CD4-positive, alpha-beta T cell treated with Interleukin-15 for 1 hour (primary cell): ENCODE measurements at places on chromosomes 2 and 18.

- DNase-seq: no peak
These were observed 564.9 kb upstream of the FSHR start for GRCh38 chr2:49719241-49719640.

DNA sequence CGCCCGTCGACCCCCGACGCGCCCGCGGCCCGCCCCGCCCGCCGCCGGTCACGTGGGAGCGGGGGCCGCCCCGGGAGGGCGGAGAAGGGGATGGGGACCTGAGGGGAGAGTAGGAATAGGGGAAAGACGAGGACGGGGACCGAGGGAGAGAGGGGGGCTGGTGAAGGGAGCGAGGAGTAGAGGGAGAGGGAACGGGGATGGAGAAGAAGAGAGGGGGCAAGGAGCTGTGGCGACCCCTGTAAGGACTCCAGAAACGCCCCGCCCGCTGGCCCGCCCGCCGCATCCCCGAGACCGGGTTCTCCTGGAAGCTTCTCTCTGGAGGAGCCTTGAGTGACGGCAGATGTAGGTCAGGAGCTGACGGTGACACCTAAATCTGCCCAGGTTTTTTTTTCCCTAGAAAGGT lies 615 bp downstream of the ADNP2 start:
- no peak for DNase-seq

- DNase-seq: no peak
These were observed 663.9 kb upstream of the CHAC2 start for GRCh38 chr2:53103679-53104078.

GRCh38 chr18:10965119-10965518 lies 184.2 kb downstream of the PIEZO2 start:
- no peak for DNase-seq

DNA sequence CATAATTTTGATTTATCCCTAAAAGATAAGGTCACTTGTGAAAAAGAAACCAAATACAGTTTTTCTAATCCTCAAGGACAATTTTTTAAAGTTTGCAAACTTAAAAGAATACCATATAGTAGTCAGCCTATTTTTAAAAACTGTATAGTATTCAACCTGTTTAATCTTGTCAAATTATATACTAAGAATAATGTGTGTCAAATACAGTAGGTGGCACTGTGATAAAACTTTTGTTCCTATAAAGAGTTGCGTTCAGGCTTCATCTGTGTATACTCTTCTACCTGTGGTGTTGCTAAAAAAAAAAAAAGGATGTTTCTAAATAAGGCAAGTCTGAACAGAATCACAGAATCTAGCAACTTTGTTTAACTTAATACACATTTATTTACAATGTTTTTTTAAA lies 68.6 kb downstream of the CCDC138 start:
- no peak for DNase-seq

DNA sequence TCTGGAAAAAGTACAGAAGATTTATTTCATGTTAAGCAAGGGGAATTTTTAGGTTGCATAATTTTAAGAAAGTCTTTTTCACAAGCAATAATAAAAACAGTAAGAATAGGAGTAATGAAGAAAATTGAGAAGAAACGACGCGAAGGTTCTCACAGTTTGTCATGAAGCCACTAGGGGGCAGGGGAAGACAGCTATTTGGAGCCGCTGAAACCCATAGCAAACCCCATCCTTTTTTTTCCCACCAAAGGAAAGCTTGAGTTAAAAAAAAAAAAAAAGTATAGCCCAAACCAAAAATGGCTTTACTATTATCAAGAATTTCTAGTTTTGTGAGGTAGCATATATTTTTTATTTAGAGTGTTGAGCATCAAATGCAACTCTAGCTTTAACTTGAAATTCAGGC lies 300.9 kb downstream of the PHLPP1 start:
- DNase-seq: peak; percentile 38

- DNase-seq: no peak
These were observed 816.8 kb downstream of the TRIB2 start for GRCh38 chr2:13533524-13533922.

DNA sequence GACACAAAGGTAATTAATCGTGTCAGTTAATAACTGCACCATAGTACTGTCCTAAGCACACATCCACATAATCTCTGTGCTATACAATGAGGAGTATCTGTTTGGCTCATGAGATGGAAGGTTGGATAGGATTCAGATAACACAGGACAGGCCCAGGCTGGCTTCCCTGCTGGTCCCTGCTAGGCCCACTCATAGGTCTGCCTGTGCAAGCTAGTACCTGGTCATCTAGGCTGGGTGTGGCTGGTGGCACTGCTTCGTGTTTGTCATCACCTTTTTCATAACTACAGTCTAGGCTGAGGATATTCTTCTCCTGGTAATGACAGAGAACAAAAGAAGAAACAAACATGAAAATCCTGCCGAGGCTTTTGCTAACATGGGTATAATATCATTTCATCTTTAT lies 392.8 kb downstream of the TRIB2 start:
- DNase-seq: no peak

GRCh38 chr2:177520324-177520723 lies 127.8 kb downstream of the AGPS start:
- DNase-seq: no peak

DNA sequence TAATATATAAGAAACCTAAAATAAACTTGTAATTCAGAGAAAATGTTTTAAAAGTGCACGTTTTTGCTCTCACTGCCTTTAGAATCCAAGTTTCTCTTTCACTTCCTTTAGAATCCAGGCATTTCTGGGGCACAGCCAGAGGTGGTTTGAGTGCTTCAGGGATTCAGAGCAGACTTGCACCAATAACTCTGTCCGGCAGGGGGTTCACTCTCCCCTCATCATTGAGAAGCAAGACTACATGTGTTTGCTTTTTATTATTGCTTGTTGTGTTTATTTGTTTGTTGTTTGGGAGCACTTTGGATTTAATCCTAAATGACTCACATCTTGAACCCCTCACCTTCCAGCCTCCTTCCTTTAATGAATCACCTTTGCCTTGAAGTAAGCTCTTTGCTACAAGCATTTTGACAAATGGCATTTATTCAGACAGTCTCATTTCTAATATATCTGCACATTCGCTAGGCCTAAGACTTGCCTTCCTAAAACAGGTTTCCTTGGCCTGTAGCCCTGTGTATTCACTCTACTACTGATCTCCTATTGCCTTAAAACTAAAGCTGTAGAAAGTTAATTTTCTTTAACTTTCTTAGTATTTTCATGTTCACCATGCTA lies 233.5 kb upstream of the ATP5MC3 start:
- DNase-seq: no peak

DNA sequence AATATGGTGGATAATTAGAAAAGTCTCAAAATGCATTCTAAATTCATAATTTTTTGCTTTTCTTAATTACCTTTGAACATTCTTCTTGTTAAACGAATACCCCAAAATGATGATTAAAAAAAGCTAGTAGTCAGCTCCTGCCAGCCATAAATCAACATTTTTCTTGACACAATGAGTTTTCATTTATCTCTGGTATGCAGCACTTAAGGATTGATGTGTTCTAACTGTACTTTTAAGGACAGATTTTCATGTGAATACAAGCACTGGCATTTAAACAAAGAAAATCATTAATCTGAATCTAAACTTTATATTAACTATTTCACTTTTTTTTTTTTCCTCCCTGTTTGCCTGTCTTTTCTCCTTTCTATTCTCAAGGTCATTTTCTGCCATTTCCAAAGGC lies 976.8 kb downstream of the TMEM182 start:
- no peak for DNase-seq

DNA sequence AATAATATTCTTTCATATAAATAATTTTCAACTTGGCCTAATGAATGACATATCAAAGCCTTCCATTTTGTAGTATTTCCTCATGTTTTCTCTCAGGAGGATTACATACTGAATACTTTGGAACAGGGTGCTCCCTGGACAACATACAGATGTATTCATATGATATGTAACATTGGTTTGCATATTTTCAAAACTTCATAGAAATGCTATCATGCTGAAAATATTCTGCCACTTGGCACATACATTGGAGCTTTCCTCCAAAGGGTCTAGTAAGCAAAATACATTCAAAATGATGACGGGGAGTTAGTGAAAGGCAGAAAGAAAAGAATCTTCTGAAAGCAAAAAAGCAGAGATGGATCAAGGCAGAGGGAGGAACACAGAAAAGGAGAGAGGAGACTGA lies 38.1 kb upstream of the RTN4 start:
- no peak for DNase-seq

DNA sequence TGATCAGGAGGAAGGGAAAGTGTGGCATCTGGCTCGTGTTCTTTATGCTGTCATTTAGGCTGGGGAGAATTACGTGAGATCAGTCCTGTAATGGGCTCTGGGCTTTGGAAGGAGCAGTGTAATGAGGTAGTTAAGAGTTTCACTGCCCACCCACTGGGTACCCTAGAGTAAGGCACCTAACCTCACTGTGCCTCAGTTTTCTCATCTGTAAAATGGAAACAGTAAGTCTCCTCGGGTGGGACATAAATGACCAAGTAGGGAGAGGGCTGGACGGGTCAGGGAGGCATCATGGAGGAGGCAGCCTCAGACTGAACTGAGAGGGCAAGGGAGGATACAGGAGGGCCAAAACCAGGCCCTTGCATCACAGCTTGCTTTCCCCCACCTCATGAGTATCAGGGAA lies 97.3 kb upstream of the MCFD2 start:
- no peak for DNase-seq

GRCh38 chr2:157076526-157077161 lies 180.9 kb upstream of the GALNT5 start:
- DNase-seq: no peak

GRCh38 chr2:67159929-67160328 lies 237.2 kb upstream of the ETAA1 start:
- DNase-seq: no peak

DNA sequence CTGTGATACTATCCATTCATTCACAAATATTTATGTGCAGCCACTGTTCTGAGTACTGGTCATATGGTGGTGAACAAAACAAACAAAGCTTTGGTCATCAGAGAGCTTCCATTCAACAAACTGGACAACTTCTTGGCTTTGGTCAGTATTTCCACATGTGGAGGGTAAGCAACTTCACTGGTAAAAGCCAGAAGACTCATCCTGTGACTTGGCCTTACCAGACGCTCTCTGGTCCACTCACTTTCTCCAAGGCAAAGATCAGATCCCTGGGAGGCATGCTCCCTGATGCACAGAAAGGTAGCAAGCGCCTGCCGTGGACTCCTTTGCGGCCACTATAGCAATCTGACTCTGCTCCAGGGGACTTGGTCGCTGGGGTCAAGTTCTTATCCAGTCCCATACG lies 179.5 kb downstream of the EN1 start:
- DNase-seq: no peak

DNA sequence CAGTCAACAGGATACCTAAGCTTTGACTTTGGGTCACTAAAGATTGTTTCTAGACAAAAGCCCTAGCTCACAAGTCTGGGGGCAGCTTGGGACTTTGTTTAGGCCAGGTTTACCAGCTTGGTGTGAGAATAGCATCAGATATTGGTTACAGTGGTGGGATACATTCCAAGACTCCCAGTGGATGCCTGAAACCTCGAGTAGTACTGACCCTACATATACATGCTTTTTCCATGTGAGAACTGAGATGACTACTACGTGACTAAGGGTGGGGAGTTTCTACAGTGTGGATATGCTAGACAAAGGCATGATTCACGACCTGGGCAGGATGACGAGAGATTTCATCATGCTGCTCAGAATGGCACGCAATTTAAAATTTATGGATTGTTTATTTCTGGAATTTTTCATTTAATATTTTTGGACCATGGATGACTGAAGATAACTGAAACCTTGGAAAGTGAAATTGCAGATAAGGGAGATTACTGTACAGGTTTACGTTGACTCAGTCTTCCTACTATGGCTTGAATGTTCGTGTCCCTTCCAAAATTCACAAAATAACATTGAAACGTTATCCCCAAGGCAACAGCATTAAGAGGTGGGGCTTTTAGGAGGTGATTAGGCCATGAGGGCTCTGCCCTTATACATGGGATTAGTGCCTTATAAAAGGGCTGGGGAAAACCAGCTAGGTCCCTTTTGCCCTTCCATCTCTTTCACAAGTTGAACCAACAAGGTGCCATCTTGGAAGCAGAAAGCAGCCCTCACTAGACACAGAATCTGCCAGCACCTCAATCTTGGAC lies 50.2 kb upstream of the CTAGE1 start:
- DNase-seq: no peak

GRCh38 chr2:64112016-64112415 lies 32.2 kb downstream of the PELI1 start:
- no peak for DNase-seq

DNA sequence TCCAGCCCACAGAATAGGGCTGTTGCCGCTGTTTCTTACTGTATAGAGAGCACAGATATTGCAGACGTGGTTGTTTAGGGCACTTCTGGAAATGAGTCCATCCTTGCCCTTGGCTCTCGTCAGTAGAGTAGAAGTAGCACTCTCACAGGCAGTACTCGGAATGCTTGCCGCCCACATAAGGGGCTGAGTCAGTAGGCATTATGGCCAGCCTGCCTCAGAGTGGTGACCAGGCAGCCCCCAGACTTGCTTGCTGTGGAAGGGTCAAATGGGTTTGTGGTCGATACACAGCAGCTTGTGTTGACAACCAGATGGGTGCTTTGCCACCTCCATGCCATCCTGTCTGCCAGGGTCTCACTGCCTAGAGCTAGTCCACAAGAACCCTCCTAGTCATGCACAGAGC lies 38.7 kb downstream of the PLEKHB2 start:
- DNase-seq: no peak

DNA sequence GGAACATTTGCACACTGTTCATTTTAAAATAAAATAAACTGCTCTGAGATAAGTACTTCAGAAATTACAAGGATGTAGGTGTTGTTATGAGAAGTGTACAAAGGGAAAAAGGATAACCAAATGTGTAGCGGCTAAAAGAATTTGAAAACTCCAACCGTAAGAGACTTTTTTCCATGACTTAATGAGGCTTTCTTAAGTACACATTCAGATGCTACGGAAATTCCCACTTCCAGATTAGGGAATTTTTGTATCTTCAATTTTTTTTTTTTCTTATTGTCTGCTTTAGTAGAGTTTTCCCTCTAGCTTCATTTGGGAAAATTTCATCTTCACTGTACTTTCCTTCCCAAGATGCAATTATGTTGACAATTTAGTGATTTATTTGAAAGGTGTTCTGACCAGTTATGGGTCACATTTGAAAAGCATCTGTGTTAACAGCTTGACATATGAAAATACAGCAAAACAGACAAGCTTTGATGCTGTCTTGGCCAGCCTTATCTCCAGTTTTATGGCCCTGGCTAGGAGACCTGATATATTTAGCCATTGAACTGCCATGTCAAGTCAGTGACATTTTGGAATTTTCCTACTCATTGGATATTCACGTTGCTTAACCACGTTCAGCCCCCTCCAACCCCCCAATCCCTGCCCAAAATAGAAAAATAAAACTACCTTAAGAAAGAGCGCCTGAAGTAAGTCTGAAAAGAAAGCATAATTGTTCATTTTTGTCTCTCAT lies 105.6 kb downstream of the FEZ2 start:
- no peak for DNase-seq

GRCh38 chr2:119259296-119259860 lies 35.7 kb downstream of the STEAP3 start:
- no peak for DNase-seq

GRCh38 chr2:67918471-67918870 lies 144.3 kb downstream of the C1D start:
- DNase-seq: no peak

DNA sequence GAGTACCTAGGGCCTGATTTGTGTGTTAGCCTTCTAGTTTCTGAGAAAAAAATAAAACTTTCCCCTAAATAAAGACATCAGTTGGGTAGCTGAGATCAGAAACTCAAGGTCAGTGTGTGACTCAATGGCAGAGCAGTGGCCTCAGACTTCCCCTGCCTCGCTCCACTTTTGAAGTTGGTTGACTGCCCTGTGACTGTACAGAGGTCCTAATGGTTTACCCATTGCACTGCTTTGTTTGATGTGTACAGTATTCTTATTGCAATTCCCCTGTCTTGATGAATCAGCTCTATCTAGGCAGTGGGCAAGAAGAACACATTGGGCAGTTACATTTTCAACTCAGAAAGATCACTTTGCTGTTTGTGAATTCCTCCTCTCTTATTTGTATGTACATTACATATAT lies 315.7 kb downstream of the KCNS3 start:
- DNase-seq: no peak
